ENCODE measurements at places on chromosomes 3 and 15.

DNA sequence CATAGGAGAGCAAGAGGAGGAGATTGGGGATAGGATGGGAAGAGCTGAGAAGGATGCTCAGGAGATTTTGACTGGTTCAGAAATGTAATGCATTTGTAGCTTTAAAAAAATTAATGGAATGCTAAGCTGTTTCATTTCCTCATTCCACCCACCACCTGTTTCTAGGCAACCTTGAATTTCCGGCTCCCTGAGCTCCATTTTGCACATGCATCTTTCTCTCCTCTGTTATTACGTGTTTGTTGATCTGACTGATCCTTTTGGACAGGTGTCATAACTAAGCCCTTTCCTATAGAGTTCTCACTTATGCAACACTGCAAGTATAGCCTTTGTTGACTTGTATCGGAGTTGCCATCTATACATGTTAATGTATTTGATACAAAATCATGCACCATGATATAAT is 4.3 kb downstream of the TMPRSS7 start:
- DNase-seq: no peak

GRCh38 chr15:56877255-56877970 is 41.0 kb upstream of the TCF12 start:
- DNase-seq: no peak

DNA sequence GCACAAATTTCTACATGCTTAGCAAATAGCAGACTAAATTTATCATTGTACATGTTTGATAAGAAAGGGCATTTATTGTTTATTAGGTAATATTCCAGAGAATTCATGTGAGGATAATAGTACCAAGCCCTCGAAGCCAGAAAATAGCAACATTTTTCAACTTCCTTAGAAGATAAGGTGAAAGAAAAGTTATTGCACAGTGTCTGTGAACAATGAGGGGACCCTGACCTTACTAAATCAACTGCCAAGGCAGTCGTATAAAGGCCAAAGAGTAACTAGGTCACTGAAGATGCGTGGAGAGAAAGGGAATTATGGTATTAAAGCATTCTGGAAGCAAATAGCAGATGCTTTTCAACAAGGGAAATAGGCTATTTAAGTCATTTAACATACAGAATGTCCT is 20.3 kb upstream of the ARL6 start:
- no peak for DNase-seq

DNA sequence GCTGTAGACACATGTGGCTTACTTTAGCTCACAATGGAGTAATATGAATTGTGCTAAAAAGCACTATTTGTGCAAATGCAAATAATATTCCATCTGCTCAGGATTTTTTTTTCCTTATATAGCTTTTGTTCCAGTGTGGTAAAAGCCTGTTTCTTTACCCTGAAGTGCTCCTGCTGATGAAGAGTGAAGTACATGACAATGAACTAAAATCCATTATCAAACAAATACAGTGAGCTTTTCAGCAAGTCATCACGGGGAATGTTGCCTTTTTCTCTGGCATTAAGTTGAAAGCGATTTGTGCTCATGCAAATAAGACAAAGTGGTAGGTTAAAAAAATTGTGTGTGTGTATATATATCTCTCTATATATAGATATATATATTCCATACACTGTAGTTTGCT is 28.6 kb upstream of the CCDC39 start:
- DNase-seq: no peak

GRCh38 chr15:93981706-93982105 is 249.7 kb upstream of the MCTP2 start:
- DNase-seq: no peak

GRCh38 chr3:17631609-17632008 is 110.8 kb downstream of the TBC1D5 start:
- DNase-seq: no peak

- DNase-seq: no peak
Observed at GRCh38 chr15:33581032-33581431, 270.3 kb downstream of the RYR3 start.

GRCh38 chr3:153348457-153349107 is 186.6 kb downstream of the RAP2B start:
- no peak for DNase-seq

DNA sequence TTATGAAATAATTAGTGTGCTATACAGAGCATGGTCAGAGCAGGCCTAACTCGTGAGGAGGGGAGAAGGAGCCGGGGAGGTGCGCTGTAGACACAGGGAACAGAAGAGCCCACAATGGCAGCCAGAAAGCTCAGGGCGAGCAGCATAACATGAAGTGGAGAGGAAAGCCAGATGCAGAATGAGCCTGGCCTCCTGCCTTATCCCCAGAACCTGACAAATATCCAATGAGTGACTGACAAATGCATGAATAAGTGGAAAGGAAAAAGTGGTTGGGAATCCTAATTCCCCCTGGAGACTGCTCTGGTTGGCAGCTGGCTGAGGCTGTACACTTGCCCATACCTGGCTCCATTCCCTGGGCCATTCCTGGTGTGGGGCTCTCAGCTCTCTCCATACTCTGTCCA is 9.2 kb upstream of the MST1R start:
- no peak for DNase-seq

DNA sequence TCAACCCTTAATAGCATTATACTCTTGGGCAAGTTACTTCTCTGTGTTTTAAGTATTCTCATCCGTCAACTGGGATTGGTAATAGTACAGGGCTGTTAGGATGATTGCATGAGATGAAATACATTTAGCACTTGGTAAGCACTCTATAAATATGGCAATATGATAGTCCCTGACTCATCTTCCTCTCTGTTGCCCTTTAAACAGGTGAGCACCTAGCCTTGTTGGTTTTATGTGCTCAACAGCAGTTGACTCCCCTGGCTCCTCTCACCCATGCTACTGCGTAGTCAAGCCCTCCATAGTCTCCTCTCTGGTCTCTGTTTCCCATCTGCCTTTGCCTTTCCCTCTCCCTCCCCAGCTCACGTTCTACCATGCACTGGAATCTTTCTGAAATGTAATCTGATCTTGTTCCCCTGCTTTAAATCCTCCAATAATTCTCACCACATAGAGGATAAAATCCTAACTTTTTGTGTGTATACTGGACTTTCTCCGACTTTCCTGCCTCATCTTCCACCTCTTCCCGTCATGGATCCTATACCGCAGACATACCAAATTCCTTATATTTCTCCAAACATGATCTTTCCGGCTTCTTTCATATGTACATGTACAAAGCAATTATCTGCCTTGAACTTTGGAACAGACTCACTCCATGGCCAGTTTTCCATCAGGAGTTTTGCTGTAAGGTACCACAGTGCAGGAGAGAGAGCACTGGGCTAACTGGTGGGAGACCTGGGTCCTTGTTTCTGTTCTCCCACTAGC is 42.3 kb downstream of the FSD2 start:
- DNase-seq: no peak

DNA sequence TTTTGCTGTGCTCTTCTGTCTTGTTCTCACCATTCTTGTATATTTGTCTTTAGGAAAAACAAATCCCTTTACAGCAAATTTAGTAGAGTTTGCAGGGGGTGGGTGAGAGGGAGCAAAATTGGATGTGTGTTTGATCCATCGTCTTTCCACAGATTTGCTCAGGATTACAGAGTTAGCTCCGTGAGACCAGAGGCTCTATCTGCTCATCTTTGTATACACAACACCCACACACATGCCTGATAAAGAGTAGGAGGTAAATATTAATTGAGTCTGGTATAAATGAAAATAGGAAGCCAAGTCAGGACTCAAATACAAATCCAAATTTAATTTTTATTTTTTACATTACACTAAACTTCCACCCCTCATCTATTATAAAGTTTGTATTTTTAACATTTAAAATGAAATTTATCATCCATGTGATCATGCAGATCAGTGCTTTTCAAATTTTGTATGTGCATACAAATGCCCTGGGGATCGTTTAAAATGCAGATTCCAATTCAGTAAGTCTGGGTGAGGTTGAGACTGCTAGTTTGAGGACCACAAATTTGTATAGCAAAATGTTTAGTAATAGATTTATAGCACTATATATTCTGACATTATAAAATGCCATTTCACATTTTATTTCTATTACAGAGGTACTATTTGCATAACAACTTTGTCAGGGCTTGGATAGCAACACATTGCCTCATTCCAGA is 326.7 kb downstream of the LSAMP start:
- no peak for DNase-seq

DNA sequence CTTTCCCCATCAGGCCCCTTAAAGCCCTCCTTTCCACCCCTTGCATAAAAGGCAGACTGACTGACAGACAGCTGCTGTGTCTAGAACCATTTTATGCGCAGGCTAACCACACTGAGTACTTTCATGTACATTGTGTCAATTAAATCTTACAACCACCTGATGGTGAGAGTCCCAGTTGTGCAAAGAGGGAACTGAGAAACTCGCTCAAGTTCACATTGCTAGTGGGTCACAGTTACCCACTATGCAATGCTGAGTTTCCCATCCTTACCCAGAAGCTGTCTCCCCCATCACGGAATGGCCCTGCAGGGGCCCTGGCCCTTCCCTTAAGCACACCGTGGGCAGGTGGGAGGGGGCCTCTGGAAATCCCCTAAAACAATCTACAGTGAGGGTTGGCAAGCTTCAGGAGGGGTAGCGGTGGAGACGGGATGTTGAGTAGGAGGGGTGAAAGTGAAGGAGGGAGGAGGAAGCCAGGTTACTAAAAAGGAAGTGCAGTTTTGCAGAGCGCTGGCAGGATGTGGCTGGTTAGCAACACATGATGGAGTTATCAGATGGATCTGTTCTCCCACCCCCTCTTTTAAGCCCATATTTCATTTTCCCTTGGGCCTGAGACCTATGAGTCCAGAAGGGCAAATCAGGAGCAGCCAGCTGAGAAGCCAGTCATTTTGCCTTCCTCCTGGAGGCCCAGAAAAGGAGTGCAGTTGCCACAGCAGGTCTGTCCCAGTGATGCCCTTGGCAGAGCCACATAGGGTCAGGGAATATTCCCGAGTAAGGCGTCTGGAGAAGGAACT is 30.0 kb downstream of the STARD5 start:
- no peak for DNase-seq

- DNase-seq: no peak
Observed at GRCh38 chr3:64196236-64196929, 28.9 kb downstream of the PRICKLE2 start.

Data from activated CD8-positive, alpha-beta memory T cell treated with anti-CD3 and anti-CD28 coated beads for 48 hours (primary cell).